Mesenteric fat pad (tissue), 1 donor: ENCODE measurements at places on chromosomes 5 and 9. TPM values are rescaled to one million over a fixed set of nuclear protein-coding genes. Genes with fewer than 3 reads are reported as not detected.

The EGFL7 gene
- 155 TPM for total RNA-seq

The CYLC2 gene
- total RNA-seq: not detected

- no peak for DNase-seq
Observed at GRCh38 chr9:120891245-120891883, 14.4 kb upstream of the PHF19 start.

The IFNA21 gene
- total RNA-seq: not detected

DNA sequence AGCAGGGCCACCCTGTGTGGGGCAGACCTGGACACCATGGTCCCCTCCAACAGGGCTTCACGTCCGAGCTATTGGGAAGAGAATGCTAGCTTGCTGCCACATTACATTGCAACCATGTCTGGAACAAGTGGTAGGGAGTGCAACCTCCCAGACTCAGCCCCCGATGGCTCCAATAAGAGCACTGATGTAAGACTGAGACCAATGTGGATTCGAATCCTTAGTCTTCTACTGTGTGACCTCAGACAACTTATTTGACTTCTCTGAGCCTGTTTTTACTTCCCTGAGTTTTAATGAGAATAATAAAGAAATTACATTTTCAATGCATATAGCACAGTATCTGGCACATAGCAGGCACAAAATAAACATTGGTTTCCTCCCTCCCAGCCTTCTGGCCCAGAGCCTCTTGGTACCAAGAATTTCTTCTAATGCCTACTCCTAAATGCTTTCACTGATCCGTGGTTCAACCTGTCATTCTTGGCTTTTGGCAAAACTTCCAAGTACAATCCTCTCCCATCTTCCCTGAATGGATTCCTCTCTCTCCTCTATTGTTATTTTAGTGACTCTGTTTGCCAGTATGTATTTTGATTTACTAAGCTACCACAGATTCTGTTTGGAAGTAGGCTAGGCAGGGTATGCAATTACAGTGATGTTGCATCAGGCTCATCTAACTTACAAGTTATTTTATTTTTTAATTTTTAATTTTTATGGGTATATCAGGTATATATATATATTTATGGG, 34.6 kb upstream of the COL15A1 start:
- no peak for DNase-seq

- no peak for DNase-seq
Observed at GRCh38 chr9:124202447-124202971, 55.2 kb upstream of the NEK6 start.

- DNase-seq: no peak
Observed at GRCh38 chr5:147504535-147504934, 5.3 kb downstream of the DPYSL3 start.

The PCDHGA5 gene
- total RNA-seq: 2.7 TPM

- no peak for DNase-seq
Observed at GRCh38 chr9:129610213-129610472, 10.8 kb downstream of the C9orf50 start.

DNA sequence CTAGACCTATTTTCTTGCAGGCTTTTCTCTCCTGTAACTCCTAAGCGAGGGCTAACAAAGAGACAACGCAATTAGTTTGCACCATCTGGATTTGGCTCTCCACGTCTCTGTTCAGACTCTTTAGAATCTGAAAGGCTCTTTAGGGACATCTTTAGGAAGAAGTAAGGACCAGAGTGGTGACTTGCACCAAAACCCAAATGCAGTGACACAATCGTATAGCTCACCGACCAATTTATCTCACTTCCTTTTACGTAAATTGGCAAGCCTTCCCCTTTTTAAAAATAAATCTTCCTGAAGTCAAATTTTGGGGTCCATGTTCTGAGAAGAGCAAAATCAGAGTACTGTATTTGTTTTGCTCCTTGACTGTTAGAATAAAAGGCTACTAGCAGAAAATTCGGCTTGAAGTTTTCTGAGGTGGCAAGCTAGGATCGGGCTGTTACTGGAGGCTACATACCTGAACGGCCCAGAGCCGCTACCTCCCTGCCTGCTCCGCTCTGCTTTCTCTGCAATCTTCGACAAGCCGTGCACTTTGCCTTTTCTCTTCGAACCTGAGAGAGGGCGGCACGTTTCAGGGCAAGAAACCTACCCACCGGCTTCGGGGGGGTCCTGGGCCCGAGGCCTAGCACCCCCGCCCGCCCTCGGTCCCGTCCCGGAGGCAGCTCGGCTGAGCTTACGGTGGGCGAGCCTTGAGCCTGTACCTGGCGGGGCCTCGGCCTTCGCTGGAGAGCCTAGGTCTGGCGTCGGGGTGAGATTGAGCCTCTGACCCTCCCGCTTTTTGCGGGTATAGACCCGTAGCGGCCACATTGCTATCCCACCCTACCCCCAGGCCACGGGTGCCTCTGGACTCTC, 537 bp downstream of the MEIKIN start:
- no peak for DNase-seq

GRCh38 chr5:161734741-161735140, 49.2 kb downstream of the GABRA6 start:
- DNase-seq: no peak

DNA sequence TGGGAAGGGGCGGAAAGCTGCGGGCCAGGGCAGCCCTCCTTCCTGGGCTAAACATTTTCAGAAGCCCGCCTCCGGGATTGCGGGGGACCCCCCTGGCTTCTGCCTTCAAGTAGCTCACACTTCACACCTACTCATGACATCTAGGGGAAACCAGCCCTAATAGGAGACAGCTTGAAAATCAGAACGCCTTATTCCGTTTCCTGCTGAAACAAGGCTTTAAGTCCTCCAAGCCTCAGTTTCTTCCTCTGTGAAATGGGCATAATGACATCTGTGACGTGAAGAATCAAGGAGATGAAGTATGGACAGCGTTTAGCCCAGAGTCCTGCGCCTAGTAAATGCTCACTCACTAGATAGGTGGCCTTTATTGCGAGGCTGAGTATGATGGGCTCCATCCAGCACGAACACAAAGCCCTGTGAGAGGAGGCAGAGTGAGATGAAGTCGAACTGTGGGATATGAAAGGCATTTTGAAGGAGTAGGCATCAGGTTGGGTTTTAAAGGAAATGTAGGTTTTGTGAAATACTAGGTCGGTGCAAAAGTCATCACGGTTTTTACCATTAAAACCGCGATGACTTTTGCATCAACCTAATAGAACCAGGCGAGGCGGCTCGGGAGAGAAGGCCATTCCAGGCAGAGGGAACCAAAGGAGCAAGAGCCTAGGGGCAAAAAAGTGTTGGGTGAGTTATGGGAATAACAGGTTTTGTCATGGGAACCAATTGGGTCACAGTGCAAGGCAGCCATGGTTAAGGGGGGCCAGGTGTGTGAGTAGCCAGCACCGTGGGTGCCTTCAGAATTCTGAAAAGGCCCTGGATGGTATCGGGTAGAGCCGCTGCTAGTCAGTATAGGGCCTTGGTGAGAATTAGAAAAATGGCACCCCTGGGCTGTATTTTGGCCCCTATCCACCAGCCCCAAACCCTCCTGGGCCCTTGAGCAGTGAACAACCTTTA, 1.0 kb upstream of the TSC1 start:
- DNase-seq: no peak
